ENCODE measurements at places on chromosomes 3 and 15. TPM values are rescaled to one million over a fixed set of nuclear protein-coding genes. Genes with fewer than 3 reads are reported as not detected.

DNA sequence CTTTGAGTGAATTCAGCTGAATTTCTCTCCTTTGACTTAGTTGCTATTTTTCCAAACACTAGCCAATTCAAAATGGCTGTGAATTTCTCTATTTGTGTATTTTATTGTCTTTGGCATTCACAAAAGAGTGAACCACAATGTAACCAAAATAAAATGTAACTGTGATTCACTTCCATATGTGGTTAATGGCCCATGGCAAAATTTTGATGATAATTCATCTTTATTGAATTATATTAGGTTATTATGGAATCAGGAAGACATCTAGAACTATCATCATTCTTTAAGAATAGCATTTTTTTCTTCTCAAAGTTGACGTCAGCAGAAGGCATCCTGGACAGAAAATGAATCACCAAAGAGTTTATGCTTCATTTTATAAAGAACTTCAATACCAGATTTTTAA is 705.3 kb upstream of the NAALADL2 start:
- no peaks in the 10 kb centered on the region for H3K27me3 ChIP-seq
- no peak for DNase-seq
- H3K36me3 ChIP-seq: no peaks in the 10 kb centered on the region

DNA sequence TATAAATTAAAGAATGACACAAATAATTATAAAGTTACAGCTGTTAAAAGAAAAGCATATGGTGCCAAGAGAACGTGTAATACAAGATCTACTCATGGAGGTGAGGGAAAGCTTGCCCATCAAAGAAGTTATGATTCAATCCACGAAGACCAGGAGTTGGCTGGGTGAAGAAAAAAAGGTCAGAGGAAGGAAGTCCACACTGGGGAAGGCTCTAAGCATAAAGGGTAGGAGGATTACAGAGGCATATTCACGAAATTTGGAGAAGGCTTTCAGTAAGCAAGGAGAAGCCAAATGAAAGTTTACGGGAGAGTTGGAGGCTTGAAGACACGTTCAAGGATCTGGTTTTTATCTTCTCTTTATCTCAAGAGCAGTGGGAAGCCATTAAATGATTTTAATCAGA is 1.8 kb upstream of the TGFBR2 start:
- peaks cover 9% of the 10 kb centered on the region for H3K4me1 ChIP-seq
- peaks cover 17% of the 10 kb centered on the region for H3K27me3 ChIP-seq
- no peaks in the 10 kb centered on the region for H3K36me3 ChIP-seq
- no peak overlapping the region for H3K27ac ChIP-seq
- no peak for DNase-seq

DNA sequence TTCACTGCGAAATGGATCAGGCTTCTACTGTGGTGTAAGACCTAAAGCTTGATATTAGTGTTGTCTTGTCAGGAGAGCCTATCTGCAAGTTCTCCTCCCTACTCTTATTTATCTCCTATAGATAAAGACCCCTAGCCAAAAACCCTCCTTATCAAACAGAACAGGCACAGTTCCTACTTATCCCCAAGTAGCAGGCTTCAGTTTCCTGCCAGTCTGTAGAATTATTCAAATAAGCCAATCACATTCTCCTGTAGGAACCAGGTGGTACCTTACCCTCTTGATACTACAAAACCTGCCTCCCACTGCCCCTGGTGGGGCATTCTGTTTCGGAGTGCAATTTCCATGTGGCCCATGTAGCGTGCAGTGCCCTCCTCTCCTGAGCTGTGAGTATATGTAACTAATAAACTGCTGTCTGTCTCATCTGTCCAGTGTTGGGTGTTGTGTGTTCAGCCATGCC is 28.7 kb downstream of the HDGFL3 start:
- no peaks in the 10 kb centered on the region for H3K36me3 ChIP-seq
- no peak overlapping the region for H3K27ac ChIP-seq
- DNase-seq: no peak
- no peaks in the 10 kb centered on the region for H3K4me1 ChIP-seq
- no peak overlapping the region for H3K4me3 ChIP-seq

GRCh38 chr15:45333550-45333949 is 44.8 kb downstream of the GATM start:
- H3K4me3 ChIP-seq: no peak overlapping the region
- H3K27me3 ChIP-seq: no peaks in the 10 kb centered on the region
- DNase-seq: no peak
- H3K4me1 ChIP-seq: peaks cover 9% of the 10 kb centered on the region

OCA2 gene
- total RNA-seq: 3.4 TPM

SERP1 gene
- total RNA-seq: 77.3 TPM

GOLGA8J gene
- total RNA-seq: 0.40 TPM

GRCh38 chr3:128432971-128433836 is 33.5 kb downstream of the DNAJB8 start:
- peaks cover 15% of the 10 kb centered on the region for H3K4me1 ChIP-seq
- H3K36me3 ChIP-seq: peaks cover 3% of the 10 kb centered on the region
- H3K27me3 ChIP-seq: peaks cover 35% of the 10 kb centered on the region
- no peak overlapping the region for H3K27ac ChIP-seq

LRRC2 gene
- 4.6 TPM for total RNA-seq

DNA sequence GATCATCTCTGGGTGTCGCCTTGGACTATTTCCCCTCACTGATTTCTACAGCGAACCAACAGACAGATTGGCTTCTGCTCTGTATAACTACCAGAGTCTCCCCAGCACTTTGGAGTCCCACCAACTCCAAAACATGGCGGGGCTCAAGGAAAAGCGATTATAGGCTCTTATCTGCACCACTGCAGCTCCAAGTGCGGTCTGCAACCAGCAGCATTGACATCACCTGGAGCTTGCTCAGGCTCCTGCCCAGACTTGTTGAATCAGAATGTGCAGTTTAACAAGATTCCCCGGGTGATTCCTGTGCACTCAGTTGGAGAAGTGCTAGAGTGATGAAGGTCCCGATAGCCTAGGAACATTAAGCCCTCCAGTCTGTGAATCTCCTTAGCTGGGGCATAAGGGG is 9.0 kb downstream of the CCK start:
- H3K4me1 ChIP-seq: no peaks in the 10 kb centered on the region
- no peak for DNase-seq
- H3K4me3 ChIP-seq: no peak overlapping the region

- no peaks in the 10 kb centered on the region for H3K36me3 ChIP-seq
- no peak for DNase-seq
- no peak overlapping the region for H3K4me3 ChIP-seq
- no peaks in the 10 kb centered on the region for H3K4me1 ChIP-seq
- H3K27ac ChIP-seq: no peak overlapping the region
Observed at GRCh38 chr15:51837792-51838251, 8.4 kb downstream of the TMOD3 start.

TM4SF18 gene
- 12.4 TPM for total RNA-seq

DNA sequence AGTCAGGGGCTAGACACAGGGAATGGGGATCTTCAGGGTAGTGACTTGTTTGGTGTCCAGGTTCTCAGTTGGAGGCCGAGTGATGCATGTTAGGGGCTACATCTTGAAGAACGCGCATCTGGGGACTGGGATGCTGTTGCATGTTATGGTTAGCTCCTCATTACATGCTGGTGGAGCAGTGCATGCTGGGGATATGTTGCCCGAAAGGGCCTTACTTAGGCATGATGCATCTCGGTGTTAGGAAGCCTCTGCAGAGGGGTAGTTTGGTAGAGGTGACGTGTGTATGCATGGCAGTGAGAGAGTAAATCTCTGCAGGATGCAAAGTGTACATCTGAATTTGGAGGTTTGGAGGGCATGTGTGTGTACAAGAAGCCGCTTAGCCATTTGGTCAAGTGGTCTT is 2.4 kb downstream of the EIF4G1 start:
- peaks cover 37% of the 10 kb centered on the region for H3K4me1 ChIP-seq
- no peak for DNase-seq

DNA sequence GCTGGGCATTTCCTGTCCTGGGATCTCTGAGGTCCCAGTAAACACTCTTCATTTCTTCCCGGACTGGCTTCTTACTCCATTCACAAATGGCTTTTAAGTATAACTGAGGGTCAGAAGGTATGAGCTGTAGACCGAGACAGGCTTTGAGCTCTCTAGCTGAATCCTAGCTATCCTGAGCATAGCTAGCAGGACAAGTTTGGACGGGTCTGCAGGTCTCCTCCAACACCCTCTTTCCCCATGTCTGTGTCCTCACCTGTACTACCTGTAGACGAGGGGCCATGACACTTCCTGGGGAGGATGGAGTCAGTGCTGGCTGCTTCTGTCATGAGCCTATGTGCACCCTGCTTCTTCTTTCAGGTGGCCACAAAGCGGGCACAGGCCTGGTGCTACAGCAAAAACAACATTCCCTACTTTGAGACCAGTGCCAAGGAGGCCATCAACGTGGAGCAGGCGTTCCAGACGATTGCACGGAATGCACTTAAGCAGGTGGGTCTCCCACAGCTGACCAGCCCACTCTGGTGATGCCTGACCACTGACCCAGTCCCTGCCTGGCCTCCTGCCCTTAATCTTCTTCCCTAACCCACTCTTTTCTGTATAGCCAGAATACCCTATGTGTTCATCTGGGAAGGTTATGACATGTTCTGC is 72.1 kb upstream of the ACAD9 start:
- peaks cover 31% of the 10 kb centered on the region for H3K36me3 ChIP-seq
- no peak overlapping the region for H3K27ac ChIP-seq
- DNase-seq: no peak
- H3K4me1 ChIP-seq: peaks cover 15% of the 10 kb centered on the region
- H3K4me3 ChIP-seq: no peak overlapping the region
- no peaks in the 10 kb centered on the region for H3K27me3 ChIP-seq

- H3K27ac ChIP-seq: no peak overlapping the region
- H3K27me3 ChIP-seq: no peaks in the 10 kb centered on the region
- H3K36me3 ChIP-seq: no peaks in the 10 kb centered on the region
- peak; percentile 63 for DNase-seq
- H3K4me3 ChIP-seq: no peak overlapping the region
Observed at GRCh38 chr3:53938645-53939044, 47.0 kb upstream of the SELENOK start.

DNA sequence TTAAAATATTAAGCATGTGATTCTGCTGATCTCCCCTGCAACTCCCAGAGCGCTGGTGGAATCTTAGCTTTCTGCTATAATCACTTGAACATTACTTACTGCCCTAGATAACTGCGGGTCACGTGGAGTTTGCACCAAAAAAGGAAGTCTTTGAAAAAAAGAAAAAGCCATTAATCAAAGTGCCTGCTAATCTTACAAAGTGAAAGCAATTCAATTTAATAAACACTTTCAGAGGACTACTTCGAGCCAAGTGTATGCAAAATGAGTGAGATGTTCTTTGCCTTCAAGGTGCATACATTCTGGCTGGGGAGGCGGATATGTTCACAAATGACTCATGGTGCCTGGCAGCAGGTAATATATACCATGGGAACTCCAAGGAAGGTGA is 109.9 kb upstream of the GAP43 start:
- no peak for DNase-seq
- peak overlapping the region; percentile 89 for H3K27ac ChIP-seq
- no peaks in the 10 kb centered on the region for H3K36me3 ChIP-seq
- H3K4me3 ChIP-seq: peak overlapping the region; percentile 52

- H3K27ac ChIP-seq: no peak overlapping the region
- H3K4me3 ChIP-seq: no peak overlapping the region
- peaks cover 13% of the 10 kb centered on the region for H3K4me1 ChIP-seq
Observed at GRCh38 chr3:125125821-125126245, 70.0 kb upstream of the HEG1 start.

GRCh38 chr3:119013951-119014350 is 20.7 kb downstream of the IGSF11 start:
- H3K36me3 ChIP-seq: no peaks in the 10 kb centered on the region
- no peak overlapping the region for H3K4me3 ChIP-seq
- H3K27ac ChIP-seq: no peak overlapping the region
- no peaks in the 10 kb centered on the region for H3K27me3 ChIP-seq
- DNase-seq: peak; percentile 71
- peaks cover 4% of the 10 kb centered on the region for H3K4me1 ChIP-seq

DNA sequence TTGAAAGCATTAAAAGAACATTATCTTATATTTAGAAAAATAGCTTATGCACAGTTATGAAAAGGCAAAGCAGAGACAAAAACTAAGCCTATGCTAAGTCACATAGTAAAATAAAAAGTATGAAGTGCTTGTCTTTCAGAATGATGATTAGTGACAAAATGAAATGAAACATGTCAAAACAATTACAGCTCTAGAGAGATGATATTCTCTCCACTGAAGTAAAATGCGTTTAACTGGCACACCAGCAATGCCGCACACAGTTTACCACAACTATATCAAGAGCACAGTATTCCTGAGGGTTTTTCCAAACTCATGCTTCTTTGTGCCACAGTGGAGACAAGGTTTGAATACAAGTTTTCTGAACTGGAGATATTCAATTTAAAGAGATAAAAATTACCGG is 2.1 kb upstream of the ZBBX start:
- no peaks in the 10 kb centered on the region for H3K36me3 ChIP-seq
- H3K27ac ChIP-seq: no peak overlapping the region
- H3K27me3 ChIP-seq: no peaks in the 10 kb centered on the region

GRCh38 chr3:71350998-71351397 is 232.5 kb downstream of the FOXP1 start:
- no peaks in the 10 kb centered on the region for H3K36me3 ChIP-seq
- H3K27ac ChIP-seq: no peak overlapping the region
- no peak for DNase-seq
- no peak overlapping the region for H3K4me3 ChIP-seq
- no peaks in the 10 kb centered on the region for H3K27me3 ChIP-seq

- no peaks in the 10 kb centered on the region for H3K27me3 ChIP-seq
- H3K27ac ChIP-seq: no peak overlapping the region
- H3K4me1 ChIP-seq: no peaks in the 10 kb centered on the region
Observed at GRCh38 chr3:53038679-53039375, 7.0 kb downstream of the SFMBT1 start.

DNA sequence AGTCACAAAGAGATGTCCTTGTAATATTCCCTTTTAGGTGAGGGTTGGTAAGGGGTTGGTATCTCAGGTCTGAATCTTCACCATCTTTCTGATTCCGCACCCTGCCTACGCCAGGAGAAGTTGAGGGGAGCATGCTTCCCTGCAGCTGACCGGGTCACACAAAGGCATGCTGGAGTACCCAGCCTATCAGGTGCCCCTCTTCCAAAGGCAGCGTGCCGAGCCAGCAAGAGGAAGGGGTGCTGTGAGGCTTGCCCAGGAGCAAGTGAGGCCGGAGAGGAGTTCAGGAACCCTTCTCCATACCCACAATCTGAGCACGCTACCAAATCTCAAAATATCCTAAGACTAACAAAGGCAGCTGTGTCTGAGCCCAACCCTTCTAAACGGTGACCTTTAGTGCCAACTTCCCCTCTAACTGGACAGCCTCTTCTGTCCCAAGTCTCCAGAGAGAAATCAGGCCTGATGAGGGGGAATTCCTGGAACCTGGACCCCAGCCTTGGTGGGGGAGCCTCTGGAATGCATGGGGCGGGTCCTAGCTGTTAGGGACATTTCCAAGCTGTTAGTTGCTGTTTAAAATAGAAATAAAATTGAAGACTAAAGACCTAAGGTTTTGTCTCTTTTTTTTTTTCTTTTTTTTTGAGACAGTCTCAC is 19.8 kb downstream of the TYRO3 start:
- no peak overlapping the region for H3K4me3 ChIP-seq
- peaks cover 34% of the 10 kb centered on the region for H3K36me3 ChIP-seq

DNA sequence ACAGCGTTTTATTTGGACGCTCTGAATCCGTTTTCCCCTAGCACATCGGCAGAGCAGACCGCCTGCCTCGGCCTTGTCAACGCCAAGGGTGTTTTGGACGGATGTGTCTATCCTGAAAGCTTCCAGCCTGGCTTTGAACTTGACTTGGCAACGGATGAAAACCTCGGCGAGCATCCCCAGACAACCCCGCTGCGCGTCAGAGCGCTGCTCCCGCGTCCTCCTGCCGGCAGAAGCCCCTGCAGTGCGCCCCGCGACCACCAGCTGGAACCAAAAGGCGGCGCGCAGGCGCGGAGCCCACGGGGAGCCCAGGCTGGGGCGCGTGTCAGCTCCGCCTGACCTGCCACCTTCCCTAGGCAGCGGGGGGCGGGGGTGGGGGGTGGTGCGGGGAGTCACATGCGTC is 26.2 kb upstream of the ARL8B start:
- H3K36me3 ChIP-seq: no peaks in the 10 kb centered on the region
- H3K27ac ChIP-seq: no peak overlapping the region
- peak; percentile 52 for DNase-seq
- H3K4me1 ChIP-seq: peaks cover 16% of the 10 kb centered on the region
- H3K4me3 ChIP-seq: peak overlapping the region; percentile 21
- no peaks in the 10 kb centered on the region for H3K27me3 ChIP-seq

PLA2G4E gene
- total RNA-seq: not detected

Measured in spinal cord (tissue), 10 donors.